ENCODE measurements at places on chromosomes 4 and X. TPM values are rescaled to one million over a fixed set of nuclear protein-coding genes. Genes with fewer than 3 reads are reported as not detected.

Gene UGT2B15
- not detected for total RNA-seq

Gene UVSSA
- total RNA-seq: 5.9 TPM

Gene SMS
- total RNA-seq: 69.9 TPM

Gene PRIMPOL
- total RNA-seq: 29.3 TPM

Gene GK
- total RNA-seq: 4.6 TPM

Gene GAGE12H
- not detected for total RNA-seq

Gene CITED1
- total RNA-seq: 26.8 TPM

Gene AFP
- total RNA-seq: 1.2 TPM

Gene S100P
- total RNA-seq: 2.1 TPM

Gene VCX2
- total RNA-seq: not detected

Gene NPNT
- total RNA-seq: 112 TPM

Gene NPY2R
- under 0.01 TPM for total RNA-seq

Gene COPS4
- 69.1 TPM for total RNA-seq

Gene NLGN3
- 1.9 TPM for total RNA-seq

Gene NRK
- total RNA-seq: 157 TPM

Gene SERPINA7
- not detected for total RNA-seq

Gene HSFX4
- 0.53 TPM for total RNA-seq

Gene FAM241A
- 1.9 TPM for total RNA-seq

Gene ATP10D
- total RNA-seq: 17.1 TPM

Gene SLC10A6
- 0.18 TPM for total RNA-seq

Gene PNMA5
- not detected for total RNA-seq

Gene CCDC149
- total RNA-seq: 8.0 TPM

Gene PACRGL
- 15.5 TPM for total RNA-seq

Gene QRFPR
- total RNA-seq: 1.1 TPM

Gene TRMT2B
- 8.1 TPM for total RNA-seq

Gene CT45A1
- 0.13 TPM for total RNA-seq

Gene GPR34
- 6.4 TPM for total RNA-seq

Gene ADH7
- total RNA-seq: not detected

Gene BRS3
- not detected for total RNA-seq

Gene CENPE
- 6.0 TPM for total RNA-seq

Gene SPATA4
- total RNA-seq: 0.13 TPM

Gene KLHL4
- 9.0 TPM for total RNA-seq

Gene SPANXB1
- not detected for total RNA-seq

Gene RPA4
- total RNA-seq: 0.93 TPM

Gene HEPH
- 6.3 TPM for total RNA-seq

Gene PLS3
- 108 TPM for total RNA-seq

Gene VSIG1
- total RNA-seq: 0.09 TPM

Gene RAB9B
- total RNA-seq: 20.0 TPM

Gene PDCL2
- not detected for total RNA-seq

Gene NSG1
- 0.75 TPM for total RNA-seq

Gene PTTG2
- 0.09 TPM for total RNA-seq

Gene CYLC1
- not detected for total RNA-seq

Gene ALB
- 17.7 TPM for total RNA-seq

Gene FGA
- 0.49 TPM for total RNA-seq

Gene KLHL34
- total RNA-seq: 0.09 TPM

Gene PIGA
- total RNA-seq: 6.2 TPM

Gene MAGEE2
- total RNA-seq: 0.27 TPM

Gene CXCL1
- total RNA-seq: 0.13 TPM

Gene MAOA
- 0.44 TPM for total RNA-seq

All from muscle of leg (tissue), 16 donors.